ENCODE measurements at places on chromosomes 2 and 18.
A peak's percentile ranks its signal among the peaks of the same experiment; 100 is the strongest.

DNA sequence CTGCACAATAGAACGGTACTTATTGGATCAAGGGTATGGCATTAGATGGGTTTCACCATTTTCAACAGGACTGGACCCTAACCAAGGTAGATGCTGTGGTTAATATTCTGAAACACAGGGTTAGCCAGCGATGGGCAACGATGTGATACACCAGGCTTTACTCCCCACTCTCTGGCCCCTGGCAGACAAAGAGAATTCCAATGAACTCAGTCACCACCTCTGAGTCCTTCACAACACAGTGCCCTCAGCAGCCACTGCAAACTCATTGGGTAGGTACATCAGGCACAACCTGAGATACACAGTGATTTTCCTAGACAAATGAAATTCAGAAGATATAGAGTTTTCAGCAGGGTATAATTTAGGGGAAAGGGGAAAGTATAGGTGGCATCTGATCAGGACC lies 634.5 kb downstream of the ZEB2 start:
- no peak for DNase-seq

DNA sequence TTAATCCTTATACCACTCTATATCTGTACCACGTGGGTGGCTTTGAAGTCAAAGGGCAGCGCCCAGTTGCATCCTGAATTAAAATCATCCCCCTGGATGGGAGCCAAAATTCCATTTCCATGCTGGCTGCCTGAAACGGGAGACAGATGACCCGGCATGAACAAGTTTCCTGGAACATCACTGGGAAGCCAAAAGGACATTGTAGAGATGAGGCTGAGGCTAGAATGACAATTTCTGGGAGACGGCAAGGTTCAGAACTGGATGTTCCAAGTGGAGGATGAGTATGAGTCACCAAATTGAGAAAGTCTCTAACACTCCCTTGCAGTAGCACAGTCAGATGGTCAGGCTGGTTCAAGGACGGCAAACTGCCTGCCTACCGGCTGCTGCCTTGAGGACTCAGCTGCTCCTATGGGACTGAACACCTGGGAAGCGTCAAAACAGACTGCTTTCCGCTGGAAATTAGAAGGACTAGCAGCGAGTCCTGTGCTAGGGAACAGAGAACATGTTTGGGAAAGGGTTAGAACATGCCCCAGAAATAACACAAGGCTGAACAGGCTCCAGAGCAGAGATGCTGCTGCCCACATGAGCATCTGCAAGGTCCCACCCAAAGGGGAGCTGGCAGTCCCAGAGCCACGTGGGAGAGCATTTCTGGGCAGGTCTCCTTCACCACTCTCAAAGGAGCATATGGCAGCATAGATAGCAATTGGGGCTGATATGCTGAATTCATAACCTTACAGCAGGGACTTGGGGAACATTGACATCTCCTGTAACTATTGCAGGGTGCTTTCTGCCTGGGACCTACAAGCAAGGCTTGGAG lies 32.0 kb downstream of the YPEL5 start:
- DNase-seq: no peak

GRCh38 chr2:143877876-143878530 lies 641.9 kb downstream of the ZEB2 start:
- DNase-seq: no peak

DNA sequence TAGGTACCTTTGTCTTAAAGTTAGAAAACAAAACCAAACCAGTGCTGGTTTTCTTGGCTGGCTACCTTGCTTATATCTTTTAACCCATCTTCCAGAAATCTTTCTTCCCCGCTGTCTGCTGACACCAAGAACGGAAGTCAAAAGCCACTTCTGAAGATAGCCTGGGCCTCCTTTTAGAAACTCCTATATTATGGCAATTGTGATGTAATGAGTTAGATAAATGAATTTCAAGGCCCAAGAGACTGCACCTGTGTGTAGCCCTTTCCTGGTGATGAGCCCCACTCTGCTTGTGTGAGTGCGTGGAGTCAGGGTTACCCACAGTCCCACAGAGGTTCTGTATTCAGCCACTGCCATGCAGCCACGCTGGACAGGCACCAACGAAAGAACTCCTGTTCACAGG lies 60.7 kb downstream of the ARMC9 start:
- DNase-seq: no peak

GRCh38 chr2:75632813-75633212 lies 13.8 kb upstream of the MRPL19 start:
- no peak for DNase-seq

- no peak for DNase-seq
These were observed 20.4 kb upstream of the ERCC3 start for GRCh38 chr2:127314193-127314988.

GRCh38 chr18:24837066-24837465 lies 376.6 kb downstream of the HRH4 start:
- peak; percentile 10 for DNase-seq

DNA sequence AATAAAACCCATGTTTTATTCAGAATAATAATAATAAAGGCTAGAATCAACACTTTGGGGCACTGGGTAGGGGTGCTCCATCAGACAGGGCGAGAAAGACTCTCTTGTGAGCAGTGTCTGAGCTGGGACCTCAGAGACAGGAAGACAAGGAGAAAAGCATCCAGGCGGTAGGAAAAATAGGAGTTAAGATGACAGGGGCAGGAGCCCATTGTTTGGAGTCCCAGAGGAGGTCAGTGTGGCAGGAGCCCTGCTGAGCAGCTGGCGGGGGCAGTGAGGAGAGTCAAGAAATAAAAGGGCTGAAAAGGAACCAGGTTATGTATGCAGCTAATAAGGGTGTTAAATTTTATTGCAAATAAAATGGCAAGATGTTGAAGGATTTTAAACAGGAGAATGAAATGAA lies 457.4 kb downstream of the FBXO15 start:
- no peak for DNase-seq
